ENCODE measurements at places on chromosomes 16 and 17.
A peak's percentile ranks its signal among the peaks of the same experiment; 100 is the strongest.

DNA sequence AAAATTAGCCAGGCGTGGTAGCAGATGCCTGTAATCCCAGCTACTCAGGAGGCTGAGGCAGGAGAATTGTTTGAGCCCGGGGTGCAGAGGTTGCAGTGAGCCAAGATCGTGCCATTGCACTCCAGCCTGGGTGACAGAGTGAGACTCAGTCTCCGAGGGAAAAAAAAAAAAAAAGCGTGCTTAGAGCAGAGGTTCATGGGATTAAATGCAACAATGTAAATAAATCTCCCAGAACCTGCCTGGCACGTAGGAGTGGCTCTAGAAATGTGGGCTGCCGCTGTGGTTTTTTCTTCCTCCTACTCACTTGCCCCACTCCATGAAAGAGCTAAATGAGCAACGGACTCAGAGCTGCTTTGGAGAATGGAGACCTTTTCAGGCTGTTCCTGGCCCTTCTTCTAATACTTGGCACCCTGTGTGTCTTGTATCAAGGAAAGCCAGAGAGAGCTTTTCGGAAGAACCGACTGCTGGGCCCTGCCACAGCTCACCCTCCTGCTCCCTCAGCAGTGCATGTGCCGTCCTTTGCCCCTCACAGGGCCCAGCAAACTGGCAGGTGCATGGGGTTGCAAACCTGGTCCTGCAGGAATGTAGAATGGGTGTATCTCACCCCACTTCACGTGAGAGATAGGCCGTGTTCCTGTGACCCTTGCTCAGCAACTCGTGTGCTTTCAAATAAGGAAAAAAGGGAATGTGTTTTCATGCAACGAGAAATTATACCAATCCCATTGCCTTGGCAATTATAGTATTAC is 52.0 kb downstream of the LDHD start:
- no peak for DNase-seq

DNA sequence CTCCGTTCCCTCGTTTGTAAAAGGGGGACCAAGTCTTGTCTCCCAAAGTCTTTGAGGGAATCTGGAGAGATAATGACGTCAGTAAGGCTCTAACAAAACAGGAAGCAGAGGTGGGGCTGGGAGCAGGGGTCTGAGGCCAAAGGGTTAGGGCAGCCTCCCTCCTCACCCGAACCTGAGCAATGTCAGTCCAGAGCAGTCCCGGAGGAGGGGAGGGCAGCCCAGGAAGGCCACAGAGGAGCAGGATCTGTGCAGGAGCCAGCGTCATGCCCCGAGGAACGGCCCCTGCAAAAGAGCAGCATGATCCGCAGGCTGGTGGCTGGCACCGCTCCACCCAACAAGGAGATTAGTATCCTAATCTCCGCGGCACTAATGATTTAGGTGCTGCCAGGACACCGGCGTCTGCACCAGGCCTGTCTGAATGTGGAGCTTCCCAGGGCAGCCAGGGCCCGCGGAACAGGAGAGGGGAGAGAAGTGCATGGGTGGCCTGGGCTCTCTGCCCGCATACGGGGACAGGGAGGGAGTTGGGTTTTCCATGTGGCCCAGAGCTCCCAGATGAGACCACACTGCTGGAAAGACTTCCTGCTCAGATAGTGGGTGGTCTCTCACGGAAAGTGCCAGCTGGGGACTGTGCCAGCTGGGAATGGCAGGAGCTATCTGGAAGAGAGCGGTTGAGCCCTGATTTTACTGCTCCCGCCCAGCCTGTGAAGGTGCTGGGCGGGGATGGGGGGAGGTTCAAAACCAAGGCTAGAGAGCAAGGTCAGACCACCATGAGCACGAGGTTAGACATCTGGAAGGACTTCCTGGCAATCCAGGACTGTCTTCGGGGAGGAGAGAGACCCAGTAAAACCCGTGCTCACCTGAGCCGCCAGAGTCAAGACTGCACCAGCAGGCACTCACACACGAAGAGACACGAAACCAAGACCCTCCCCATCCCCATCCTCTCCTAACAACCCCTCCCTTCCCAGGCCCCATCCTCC is 11.0 kb upstream of the KRT17 start:
- DNase-seq, result no peak

GRCh38 chr17:5077781-5078105 is 524 bp upstream of the ZFP3 start:
- no peak for DNase-seq

DNA sequence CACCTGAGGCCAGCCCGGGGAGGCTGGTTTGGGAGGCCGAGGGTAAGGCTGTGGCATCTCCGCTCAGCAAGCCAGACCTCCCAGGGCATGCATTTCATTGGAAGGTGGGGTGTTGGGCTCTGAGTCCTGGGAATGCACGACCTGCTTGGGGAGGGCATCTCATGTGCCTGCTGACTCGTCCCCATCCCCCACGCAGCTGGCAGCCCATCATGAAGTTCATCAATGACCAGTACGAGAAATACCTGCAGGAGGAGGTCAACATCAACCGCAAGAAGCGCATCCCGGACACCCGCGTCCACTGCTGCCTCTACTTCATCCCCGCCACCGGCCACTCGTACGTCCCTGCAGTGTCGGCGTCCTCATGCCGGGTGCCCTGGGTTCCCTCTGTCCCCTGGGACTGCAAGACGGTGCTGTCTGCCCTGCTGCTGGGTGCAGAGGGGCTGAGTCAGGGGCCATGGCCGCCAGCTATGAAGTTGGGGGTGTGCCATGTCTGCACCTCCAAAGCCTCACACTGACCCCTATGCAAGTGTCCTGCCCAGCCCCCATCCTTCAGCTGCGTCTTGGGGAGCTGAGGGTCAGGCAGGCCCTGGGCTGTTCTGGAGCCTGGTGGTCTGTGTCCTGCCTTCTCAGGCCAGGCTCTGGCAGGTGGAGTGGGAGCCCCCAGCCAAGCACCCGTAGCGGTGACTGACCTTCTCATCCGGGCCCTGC is 347.9 kb downstream of the SEC14L1 start:
- no peak for DNase-seq

DNA sequence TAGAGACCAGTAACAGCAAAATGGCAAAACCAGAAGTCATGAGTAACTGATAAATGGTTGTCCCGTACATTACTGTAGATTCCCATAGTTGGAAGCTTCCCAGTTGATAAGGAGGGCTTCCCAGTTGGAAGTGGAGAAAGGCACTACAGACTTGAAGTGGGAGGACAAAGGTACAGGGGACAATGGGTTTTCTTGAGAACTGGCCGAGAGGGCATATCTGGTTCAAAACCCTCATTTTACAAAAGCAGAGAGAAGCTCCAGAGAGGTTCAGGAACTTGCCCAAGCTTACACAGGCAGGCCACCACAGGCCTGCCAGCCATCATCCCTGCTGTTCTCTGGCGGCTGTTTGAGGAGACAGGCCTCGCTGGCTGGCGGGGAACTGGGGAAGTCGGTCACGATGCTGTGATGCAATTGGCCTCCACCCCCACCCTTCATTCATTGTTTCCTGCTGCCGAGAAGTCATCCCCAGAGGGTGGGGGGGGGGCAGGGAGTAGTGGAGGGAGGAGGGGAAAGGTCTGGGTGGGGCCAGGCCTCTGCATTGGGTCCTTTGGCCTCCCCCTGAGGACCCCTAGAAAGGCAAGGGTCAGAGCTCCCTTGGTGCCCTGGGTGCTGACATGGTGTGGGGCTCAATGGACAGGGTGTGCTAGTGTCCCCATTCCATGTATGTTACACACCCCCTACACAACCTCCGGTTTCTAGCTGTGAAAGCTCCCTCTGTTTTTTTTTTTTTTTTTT is 3.0 kb downstream of the UBALD2 start:
- DNase-seq, result peak; percentile 60

DNA sequence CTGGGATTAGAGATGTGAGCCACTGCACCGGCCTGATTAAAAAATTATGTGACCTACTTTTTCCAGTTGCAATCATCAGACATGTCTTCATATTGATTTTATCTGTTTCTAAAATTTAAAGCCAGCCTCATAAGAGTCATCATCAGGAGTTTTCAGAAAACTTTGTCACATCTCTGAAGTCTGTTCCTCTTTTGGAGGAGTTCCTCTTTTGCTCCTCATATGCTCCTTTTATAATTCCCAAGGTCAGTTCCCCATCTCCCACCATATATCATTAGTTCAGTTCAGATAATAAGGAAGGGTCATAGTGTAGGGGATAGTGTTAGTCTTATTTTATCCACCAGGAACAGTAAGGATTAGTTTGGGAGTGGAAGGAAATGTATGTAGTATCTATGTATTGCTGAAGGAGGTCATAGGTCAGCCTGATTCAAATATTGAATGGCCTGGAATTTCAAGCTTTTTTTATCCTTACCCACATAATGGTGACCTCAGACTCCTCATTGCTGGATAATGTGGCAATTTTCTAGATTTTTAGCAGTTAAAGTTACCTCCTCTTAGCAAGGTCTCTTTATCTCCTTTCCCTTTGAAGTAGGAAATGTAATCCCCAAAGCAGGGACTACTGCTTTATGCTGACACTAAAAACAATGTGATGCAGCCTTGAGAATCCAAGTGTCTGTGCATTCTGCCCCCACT is 13.8 kb upstream of the DUSP14 start:
- DNase-seq, result no peak

GRCh38 chr17:12230481-12231354 is 210.0 kb downstream of the MAP2K4 start:
- DNase-seq, result no peak

DNA sequence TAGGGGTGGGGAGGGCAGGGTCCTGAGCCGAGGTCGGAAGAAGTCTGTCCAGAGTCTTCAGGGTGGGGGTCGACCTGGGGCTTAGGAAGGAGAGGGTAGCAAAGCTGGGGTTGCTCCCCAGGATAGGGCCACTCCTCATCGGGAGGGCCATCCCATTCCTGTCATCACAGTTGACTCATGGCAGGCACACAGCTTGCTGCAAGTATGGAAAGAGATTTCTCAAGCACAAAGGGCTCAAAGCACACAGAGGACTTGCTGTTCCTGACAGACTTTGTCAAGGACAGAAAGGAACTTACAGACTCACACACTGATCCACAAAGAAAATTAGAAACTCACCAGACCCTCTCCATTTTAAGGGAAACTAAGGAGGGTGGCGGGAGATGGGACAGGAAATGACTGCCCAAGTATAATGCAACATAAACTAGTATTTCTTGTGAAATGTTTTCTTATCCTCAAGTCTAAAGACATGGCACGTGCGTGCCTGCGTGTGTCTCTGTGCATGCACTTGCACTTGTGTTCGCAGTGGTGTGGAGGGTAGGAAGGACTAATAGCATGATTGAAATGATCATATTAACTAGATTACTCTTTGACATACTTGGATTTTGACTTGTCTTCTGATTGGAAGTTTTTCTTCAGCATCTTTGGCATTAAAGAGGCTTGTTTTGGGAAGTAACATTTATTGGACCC is 2.4 kb downstream of the AOC2 start:
- no peak for DNase-seq

GRCh38 chr17:58329810-58330537 is 1.4 kb upstream of the TSPOAP1 start:
- no peak for DNase-seq

- no peak for DNase-seq
These were observed 215.1 kb downstream of the IRX3 start for GRCh38 chr16:54071514-54071913.

GRCh38 chr16:67954421-67955196 is 10.7 kb upstream of the LCAT start:
- DNase-seq, result no peak

- DNase-seq, result no peak
These were observed 12.1 kb downstream of the LPO start for GRCh38 chr17:58250344-58251011.

GRCh38 chr16:66935314-66936011 is at the start of gene CES2:
Gene CES2, plus strand, starts transcription at chr16:66935516. Its CDS starts 120 bp downstream, at chr16:66935636.
- no peak for DNase-seq

GRCh38 chr16:73319737-73320136 is 271.8 kb upstream of the ZFHX3 start:
- no peak for DNase-seq

DNA sequence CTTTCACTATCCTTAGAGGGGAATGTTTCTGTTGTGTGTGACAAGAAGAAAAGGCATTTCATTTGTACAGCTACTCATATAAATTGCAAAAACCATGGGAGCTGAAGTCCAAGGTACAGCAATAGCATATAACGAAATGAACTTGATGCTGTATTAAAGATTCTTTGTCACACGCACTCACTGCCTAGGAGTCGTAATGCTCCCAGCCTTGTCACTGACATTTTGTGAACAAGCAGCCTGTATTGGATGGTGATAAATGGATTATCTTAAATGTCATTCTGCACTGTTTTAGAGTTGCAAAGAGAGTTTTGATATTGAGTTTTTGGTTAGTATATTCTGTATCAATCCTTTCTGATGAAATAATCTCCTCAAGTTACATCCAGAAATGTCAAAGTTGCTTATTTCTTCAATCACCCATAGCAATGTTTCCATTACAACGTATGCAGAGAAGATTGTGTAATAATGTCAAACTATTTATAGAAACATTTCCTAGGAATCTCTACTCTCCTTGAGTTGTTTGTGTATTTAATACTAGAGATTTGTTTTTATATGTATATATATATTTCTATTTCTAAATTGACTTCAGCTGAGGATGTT is 270.6 kb downstream of the FTO start:
- no peak for DNase-seq

GRCh38 chr17:55462711-55463110 is 41.1 kb upstream of the MMD start:
- no peak for DNase-seq

DNA sequence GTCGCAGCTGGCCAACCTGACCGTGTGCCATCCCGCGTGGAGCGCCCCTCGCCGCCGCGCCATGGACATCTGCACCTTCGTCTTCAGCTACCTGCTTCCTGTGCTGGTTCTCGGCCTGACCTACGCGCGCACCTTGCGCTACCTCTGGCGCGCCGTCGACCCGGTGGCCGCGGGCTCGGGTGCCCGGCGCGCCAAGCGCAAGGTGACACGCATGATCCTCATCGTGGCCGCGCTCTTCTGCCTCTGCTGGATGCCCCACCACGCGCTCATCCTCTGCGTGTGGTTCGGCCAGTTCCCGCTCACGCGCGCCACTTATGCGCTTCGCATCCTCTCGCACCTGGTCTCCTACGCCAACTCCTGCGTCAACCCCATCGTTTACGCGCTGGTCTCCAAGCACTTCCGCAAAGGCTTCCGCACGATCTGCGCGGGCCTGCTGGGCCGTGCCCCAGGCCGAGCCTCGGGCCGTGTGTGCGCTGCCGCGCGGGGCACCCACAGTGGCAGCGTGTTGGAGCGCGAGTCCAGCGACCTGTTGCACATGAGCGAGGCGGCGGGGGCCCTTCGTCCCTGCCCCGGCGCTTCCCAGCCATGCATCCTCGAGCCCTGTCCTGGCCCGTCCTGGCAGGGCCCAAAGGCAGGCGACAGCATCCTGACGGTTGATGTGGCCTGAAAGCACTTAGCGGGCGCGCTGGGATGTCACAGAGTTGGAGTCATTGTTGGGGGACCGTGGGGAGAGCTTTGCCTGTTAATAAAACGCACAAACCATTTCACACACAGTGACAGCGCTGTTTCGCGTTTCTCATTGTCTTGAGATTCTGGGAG is 2.0 kb upstream of the ZACN start:
- DNase-seq, result no peak

- DNase-seq, result no peak
These were observed 70.8 kb downstream of the NLK start for GRCh38 chr17:28113269-28113668.

DNA sequence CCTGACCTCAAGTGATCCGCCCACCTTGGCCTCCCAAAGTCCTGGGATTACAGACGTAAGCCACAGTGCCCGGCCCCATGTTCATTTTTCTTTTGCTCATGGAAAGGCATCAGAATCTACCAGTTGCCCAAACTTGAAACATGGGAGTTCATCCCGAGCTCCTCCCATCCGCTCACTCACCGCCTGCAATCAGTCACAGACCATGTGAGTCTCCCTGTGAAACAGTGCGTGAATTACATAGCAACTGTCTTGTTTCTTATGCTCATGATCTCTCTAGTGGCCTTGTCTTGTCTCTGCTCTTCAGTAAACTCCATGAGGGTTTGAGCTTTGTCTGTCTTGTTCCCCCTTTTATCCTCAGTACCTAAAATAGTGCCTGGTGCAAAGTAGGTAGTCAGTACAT is 52.1 kb upstream of the TNRC6A start:
- DNase-seq, result no peak
